ENCODE measurements at places on chromosomes 5 and 9.

DNA sequence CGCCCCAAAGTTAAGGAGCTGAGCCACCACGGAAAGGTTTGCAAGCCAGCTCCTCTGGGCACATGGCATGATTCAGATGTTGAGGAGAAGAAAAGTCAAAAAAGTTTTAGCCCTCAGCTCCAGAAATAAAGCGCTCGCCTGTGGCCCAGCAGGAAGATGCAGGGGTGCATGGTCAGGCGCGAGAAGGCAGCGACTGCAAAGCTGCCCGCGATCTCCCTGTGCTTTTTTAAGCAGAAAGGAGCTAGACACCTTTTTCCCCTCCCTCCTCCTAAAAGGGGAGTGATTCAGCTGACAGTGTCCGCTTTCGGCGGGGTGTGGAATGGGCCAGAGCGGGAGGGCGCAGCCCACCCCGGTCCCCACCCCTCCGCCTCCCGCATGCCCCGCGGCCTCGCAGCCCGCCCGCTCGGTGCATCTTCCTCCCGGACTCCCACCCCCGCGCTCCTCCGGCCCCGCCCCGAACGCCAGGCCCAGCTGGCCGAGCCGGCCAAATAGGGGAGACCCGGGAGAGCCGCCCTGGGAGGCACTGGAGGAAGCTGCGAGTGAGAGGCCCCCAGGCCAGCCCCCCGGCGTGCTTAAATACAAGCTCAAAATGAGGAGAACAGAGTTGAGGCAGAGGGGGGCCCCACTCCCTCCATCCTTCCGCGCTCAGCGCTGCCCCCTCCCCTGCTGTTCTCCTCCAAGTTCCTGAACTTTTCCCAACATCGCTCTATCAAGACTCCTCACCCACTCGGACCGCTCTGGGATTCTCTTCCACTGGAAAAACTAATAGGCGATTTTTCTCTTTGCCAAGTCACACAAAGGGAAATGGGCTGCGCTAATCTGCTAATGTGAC is at the start of gene ADAMTS12:
Gene ADAMTS12, minus strand, starts transcription at position 203 of the 832 bp plus-strand sequence. Its CDS starts 134 bp downstream, at position 69.
- no peak for DNase-seq

GRCh38 chr9:91839926-91840465 is 110.0 kb downstream of the ROR2 start:
- peak; percentile 52 for DNase-seq

- DNase-seq: no peak
Observed at GRCh38 chr5:139985733-139986132, 57.4 kb downstream of the NRG2 start.

- no peak for DNase-seq
Observed at GRCh38 chr9:92467511-92467910, 14.8 kb downstream of the ASPN start.

- DNase-seq: no peak
Observed at GRCh38 chr5:176497852-176498251, 39.4 kb downstream of the RNF44 start.

DNA sequence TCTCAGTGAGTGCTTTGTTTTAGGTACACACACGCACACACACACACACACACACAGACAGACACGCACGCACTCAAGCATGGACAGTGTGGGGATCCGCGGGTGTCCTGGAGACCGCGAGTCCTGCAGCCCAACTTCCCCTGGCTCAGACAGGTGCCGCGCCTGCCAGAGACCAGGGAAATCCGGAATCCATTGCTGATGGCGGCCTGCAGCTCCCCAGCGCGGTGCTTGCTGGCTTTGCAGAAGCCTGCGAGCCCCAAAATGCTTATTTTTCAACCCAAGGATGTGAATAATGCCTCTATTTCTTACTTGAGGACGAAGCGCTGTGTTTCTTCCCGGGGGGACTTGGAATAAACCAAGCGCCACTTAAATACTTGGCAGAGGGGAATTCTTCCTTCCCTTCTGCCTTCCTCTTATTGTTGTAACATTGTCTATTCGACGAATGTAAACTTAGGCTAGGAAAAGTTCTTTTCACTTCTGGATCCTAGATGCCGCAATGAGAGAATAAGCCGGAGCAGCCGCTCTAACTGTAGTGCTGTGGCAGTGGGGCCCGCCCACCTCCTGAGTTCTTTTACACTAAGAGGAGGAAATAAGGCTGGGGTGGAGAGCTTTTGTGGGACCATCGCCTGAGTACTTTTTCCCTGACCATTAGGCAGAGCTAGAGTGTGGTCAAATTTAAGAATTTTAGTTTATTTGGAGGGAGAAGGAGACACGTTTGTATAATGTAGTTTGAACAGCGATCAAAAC is 802 bp downstream of the ITGA2 start:
- peak; percentile 73 for DNase-seq

GRCh38 chr5:75951716-75952115 is 131.5 kb upstream of the SV2C start:
- DNase-seq: no peak

GRCh38 chr5:96093340-96093739 is 131.7 kb upstream of the ELL2 start:
- DNase-seq: no peak

- no peak for DNase-seq
Observed at GRCh38 chr5:150612905-150613670, 27.4 kb upstream of the SYNPO start.

- no peak for DNase-seq
Observed at GRCh38 chr9:99753436-99753835, 68.2 kb upstream of the NR4A3 start.

Measured in activated effector memory CD4-positive, alpha-beta T cell treated with anti-CD3 and anti-CD28 coated beads, Interleukin-2, amount 50 U/mL, for 16 hours (primary cell).